ENCODE measurements at places on chromosomes 1 and 21. TPM values are rescaled to one million over a fixed set of nuclear protein-coding genes. Genes with fewer than 3 reads are reported as not detected.

DNA sequence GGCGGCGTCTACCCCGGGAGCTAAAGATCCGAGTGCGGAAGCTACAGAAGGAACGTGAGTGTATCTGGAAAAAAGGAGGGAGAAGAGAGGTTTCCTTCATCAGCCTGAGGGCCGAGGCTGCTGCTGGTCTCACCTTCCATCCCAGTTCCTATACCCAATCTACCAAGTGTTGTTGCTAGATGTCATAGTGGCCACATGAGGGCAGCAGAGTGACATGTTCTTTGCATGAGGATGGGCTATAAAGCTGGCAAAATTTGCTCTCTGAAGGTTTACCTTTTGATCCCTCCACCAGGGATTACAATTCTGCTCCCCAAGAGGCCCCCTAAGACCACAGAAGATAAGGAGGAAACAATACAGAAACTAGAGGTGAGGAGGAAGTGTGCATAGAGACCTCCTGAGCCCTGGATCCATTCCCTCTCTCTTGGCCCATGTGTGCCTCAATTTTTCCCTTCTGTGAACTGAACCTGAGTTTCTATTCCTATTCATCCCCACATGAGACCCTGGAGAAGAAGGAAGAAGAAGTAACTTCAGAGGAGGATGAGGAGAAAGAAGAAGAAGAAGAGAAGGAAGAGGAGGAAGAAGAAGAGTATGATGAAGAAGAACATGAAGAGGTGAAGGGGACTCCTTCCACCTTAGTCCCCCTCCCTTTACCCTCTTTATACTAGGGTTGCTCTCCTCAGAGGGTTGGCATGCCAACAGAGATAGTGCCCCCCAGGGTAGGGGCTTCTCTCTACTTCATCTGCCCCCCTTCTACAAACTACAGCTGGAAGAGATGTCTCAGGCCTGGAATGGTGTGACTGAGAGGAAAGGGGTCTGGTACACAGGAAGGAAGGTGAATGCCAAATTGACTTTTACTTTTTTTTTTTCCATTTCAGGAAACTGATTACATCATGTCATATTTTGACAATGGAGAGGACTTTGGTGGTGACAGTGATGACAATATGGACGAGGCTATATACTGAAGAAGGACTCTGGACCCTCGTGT is 13.3 kb downstream of the POLR3GL start:
- no peaks in the 10 kb centered on the region for H3K36me3 ChIP-seq
- H3K27ac ChIP-seq, result peak overlapping the region; percentile 99
- H3K27me3 ChIP-seq, result no peaks in the 10 kb centered on the region
- peaks cover 46% of the 10 kb centered on the region for H3K4me1 ChIP-seq
- no peak overlapping the region for H3K4me3 ChIP-seq
- DNase-seq, result no peak

- H3K27me3 ChIP-seq, result no peaks in the 10 kb centered on the region
- no peak overlapping the region for H3K27ac ChIP-seq
- no peaks in the 10 kb centered on the region for H3K36me3 ChIP-seq
- no peaks in the 10 kb centered on the region for H3K4me1 ChIP-seq
These were observed 88.7 kb downstream of the C1orf94 start for GRCh38 chr1:34265396-34265795.

IGSF21 gene
- total RNA-seq, result not detected

USF1 gene
- 65.8 TPM for total RNA-seq
